ENCODE measurements at places on chromosomes 16 and 17.

DNA sequence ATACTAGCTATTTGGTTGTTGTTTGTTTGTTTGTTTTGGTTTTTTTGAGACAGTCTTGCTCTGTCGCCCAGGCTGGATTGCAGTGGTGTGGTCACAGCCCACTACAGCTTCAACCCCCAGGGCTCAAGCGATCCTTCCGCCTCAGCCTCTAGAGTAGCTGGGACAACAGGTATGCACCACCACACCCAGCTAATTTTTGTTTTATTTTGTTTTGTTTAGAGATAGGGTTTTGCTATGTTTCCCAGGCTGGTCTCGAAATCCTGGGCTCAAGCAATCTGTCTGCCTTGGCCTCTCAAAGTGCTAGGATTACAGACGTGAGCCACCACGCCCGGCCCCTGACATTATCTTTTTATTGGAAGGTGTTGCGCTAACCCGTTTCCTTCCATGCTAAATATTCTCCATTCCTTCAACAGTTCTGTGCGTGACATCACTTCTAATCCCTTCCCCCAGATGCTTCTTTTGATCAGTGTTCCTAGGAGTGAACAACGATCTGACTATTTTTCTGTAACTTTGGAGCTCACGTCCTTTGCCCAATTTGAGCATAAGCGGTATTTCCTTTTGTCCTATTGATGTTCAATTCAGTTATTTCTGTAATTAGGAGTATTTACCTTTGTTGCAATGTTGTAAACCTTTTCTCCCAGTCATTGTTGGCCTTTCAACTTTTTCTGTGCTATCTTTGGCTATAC lies 30.2 kb upstream of the EMP2 start:
- no peak for DNase-seq

DNA sequence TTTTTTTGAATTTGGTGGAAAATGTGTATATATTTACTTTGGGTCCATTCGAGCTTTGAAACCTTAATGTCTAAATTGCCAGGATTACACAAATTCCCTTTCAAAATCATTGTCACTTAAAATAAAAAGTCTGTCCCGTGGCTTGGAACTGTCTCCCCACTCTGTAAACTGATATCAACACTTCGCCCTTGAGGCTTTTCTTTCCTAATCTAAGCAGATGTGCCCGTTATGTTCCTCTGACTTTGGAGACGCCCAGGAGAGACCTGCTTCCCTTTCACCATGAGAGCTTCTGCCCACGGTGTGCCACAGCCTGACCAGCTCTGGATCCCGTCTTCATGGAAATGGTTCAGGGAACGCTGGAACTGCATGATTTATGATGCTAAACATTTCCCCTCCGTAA lies 151.3 kb downstream of the C16orf95 start:
- DNase-seq = no peak

DNA sequence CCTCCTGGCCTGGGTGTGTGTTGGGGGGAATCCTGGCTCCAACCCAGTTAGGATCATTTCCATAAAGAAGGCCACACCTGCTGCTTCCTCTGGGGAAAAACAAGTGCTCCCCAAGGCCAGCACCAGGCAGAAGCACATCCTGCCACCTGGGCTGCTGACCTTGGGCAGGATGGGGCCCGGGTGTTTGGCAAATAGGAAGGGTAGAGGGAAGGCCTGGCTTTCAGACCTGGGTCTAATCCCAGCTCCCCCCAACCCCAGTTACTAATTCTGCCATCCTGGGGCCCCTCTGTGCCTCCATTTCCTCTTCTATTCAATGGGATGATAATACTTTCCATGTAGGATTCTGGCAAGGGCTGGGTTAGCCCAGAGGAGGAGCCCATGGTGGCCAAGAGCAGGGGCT lies 3.0 kb upstream of the NLRC5 start:
- DNase-seq = no peak

DNA sequence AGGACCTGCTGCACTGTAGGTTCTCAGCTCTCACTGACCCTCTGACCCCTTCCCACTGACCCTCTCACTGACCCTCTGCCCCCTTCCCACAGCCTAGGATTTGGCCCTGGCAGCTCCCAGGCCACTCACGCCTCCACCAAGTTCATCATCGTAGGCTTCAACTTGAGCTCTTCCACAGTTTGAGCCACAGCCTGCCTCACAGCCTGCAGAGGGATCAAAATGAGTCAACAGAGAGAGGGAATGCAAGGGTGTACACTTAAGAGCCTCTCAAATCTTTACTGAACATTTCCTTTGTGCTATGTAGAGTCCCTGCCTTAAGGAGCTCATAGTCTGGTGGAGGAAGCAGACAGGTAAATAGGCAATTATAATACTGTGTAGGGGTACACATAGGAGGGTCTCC lies 12.1 kb downstream of the HEATR9 start:
- DNase-seq = no peak

DNA sequence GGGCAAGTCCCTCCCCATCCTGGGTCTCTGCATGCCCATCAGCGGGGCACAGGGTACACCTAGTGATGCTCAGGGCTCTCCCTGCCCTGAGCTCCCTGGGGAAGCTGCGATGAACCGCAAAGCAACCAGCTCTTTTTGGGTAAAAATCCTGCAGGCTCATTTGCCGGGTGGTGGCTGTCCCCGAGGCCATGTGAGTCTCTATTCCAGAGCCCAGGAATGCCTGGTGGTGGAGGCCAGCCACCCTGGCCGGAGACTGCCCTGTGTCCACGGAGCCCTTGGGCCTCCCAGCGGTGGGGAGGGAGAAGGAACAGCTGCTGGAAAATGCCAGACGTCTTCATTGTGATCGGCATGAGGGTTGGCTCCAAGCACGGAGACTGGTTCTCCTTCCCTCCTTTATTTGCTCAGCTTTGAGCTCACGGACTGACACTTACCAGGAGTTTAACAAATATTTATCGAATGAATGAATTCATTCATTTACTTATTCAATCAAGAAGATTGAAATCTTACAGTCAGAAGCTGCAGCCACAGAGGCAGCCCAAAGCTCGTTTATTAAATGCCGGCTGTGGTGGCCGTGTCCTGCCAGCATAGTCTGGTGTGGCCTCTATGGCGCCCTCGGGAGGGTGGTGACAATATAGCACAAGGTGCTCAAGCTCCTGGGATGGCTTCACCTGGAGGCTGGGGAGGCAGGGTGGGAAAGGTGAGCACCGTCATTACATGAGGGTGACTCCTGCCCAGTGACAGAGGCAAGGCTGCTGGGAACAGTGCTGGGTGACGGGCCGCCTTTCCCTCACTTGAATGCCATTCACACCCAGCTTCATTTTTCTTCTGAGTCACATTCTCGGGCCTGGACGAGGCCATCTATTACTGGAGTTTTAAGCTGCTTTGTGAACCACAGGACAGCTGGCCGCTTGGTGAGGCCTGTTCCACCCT lies 31.1 kb upstream of the JPH3 start:
- DNase-seq = peak; percentile 37

- no peak for DNase-seq
Observed at GRCh38 chr16:11901091-11901490, 14.7 kb downstream of the GSPT1 start.

- no peak for DNase-seq
Observed at GRCh38 chr16:3513892-3514583, 13.2 kb downstream of the CLUAP1 start.

GRCh38 chr17:82201498-82201910 lies 11.1 kb downstream of the CCDC57 start:
- no peak for DNase-seq

DNA sequence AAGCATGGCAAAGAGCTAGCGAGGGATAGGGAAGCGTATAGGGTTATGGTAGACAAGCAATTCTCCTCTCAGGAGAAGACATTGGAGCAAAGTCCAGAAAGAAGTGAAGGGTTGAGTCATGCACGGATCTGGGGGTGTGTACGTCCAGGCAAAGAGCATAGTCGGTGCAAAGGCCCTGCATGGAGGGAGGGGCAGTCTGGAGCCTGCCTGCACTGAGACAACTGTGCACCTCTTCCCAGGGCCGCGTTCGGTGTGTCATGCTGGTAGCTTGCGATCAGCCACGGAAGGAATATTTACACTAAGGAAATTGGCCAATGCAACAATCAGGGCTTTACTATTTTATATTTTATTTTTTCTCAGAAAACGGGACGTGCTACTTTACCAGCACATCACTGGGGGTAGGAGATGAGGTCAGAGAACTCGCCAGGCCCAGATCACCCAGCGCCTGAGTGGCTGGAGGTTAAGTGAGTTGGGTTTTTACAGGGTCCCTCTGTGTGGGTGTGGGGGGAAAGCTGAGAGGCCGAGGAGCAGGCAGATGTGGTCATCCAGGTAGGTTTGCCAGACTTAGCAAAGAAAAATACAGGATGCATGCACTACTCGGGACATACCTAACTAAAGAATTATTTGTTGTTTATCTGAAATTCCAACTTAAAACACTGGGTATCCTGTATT lies 6.7 kb upstream of the B9D1 start:
- DNase-seq = no peak

GRCh38 chr16:69511651-69512050 lies 54.1 kb upstream of the NFAT5 start:
- DNase-seq = peak; percentile 96

GRCh38 chr17:77419547-77420094 lies 278.9 kb downstream of the SEC14L1 start:
- DNase-seq = no peak

- no peak for DNase-seq
Observed at GRCh38 chr16:3469736-3470135, 25.6 kb downstream of the C16orf90 start.

GRCh38 chr16:7713244-7713643 lies 380.6 kb downstream of the RBFOX1 start:
- DNase-seq = no peak

GRCh38 chr16:86244158-86244557 lies 266.2 kb upstream of the FOXF1 start:
- DNase-seq = no peak

GRCh38 chr16:25692351-25692741 lies 587 bp downstream of the HS3ST4 start:
- DNase-seq = no peak

GRCh38 chr17:43946781-43947180 lies 4.5 kb upstream of the PPY start:
- DNase-seq = no peak

DNA sequence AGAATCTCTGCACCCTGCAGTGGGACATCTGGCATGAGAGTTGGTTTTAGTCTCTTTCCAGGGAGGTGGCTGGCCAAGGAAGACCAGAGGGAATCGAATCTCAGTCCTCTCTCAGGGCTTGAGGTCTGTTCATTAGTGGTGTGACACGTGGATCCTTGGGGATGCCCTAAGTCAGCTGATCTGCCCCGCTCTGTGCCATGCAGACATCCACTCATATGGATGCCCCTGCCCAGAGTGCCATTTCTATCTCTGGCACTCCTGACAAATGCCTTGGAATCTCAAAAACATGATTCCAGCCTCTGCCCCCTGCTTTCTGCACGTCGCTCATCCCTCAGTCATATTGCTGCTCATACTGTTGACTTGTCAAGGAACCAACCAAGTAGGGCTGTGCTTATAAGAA lies 38.8 kb downstream of the WSCD1 start:
- no peak for DNase-seq

DNA sequence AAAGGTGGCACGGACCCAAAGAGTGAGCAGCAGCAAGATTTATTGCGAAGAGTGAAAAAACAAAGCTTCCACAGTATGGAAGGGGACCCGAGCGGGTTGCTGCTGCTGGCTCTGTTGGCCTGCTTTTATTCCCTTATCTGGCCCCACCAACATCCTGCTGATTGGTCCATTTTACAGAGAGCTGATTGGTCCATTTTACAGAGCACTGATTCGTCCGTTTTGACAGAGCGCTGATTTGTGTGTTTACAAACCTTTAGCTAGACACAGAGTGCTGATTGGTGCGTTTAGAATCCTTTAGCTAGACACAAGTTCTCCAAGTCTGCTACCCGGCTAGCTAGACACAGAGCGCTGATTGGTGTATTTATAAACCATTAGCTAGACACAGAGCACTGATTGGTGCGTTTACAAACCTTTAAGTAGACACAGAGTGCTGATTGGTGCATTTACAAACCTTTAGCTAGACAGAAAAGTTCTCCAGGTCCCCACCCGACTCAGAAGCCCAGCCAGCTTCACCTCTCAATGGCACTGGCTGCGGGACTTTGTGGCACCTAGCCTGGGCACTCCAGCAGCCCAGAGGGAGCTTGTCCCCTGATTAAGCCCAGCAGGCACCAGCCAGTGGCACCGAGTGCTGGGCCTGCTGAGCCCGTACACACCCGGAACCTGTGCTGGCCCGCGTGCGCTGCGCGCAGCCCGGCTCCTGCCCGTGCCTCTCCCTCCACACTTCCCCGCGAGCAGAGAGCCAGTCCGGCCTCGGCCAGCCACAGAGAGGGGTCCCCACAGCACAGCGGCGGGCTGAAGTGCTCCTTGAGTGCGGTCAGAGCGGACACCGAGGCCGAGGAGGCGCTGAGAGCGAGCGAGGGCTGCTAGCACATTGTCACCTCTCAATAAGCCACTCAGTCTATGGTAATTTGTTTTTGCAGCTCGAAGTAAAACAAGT lies 15.1 kb downstream of the IGSF6 start:
- no peak for DNase-seq

DNA sequence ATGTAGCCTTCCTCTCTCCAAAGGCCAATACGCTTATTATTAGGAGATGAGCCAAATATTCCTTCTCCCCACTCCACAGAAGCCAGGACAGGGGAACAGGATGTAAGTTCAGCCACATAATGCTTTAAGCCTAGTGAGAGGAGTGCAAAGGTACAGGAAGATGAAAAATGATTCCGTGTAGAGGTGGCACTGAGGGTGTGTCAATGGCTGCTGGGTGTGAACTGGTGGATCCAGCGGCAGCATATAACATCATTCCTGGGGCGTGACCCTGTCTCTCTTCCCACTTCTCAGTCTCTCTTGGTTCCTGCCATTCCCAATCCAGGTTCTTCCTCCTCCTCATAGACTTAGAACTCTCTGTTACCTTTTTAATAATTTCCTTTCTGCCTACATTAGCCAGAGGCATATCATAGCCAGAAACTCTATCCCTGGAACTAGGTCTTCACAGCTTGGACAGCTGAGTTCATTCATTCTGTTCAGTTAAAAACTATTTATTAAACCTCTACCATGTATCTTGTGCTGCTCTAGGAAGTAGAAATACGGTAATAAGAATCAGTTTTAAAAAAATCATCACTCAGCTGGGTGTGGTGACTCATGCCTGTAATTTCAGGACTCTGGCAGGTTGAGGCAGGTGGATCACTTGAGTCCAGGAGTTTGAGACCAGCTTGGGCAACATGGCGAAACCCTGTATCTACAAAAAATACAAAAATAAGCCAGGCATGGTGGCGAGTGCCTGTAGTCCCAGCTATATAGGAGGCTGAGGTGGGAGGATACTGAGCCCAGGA lies 58.0 kb upstream of the FAM20A start:
- DNase-seq = no peak
